ENCODE measurements at places on chromosomes 1 and 21.

- DNase-seq = no peak
Measured at GRCh38 chr1:229886636-229887035, 180.4 kb upstream of the GALNT2 start.

DNA sequence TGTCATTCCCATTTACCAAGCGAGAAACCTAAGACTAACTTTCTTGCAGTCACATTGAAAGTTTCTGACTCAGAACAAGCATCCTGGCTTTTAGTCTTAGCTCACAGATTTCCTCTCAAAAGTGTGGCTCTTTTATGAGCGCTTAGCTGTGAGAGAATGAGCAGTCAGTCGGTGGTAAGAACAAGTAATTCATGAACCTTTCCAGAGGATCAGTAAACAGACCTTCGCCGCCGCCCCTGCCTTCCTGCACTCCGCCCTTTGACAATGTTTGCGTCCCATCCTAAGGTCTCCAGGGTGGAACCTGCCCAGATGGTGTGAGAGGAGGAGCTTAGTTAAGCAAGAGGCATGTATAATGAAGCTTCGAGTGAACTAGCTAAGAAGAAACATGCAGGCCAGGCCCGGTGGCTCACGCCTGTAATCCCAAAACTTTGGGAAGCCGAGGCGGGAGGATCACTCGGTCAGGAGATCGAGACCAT is 142.4 kb downstream of the GLUL start:
- DNase-seq = no peak

GRCh38 chr1:109466452-109467300 is at the start of gene SYPL2:
TSS of gene SYPL2 (plus strand) at chr1:109466546. CDS start at chr1:109466844, 298 bp downstream.
- DNase-seq = no peak

DNA sequence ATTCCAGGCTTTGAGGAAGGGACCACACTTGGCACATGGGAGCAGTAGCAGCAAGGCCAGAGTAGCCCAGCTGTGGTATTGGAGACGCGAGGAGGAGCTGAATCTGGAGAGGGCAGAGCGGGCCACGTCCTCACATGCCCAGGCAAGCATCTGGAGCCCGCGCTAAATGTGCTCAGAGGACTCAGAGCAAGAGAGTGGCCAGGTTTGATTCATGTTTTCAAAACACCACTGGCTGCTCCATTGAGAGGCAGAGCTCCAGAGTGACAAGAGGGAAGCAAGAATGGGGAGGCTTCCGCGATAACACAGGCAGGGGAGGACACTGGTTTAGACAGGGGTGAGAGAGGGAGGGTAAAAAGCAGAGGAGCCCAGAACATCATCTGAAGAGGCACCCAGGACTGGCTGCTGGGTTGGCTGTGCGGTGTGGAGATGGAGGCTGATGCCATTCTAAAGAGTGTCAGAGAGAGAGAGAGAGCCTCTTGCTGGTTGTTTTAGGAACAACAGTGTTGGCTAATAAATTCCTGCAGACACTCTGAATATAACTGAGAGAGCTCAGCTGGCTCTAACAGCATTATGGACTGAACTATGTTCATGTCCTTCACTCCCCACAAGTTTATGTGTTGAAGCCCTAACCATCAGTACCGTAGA is 32.3 kb downstream of the RCAN1 start:
- no peak for DNase-seq

DNA sequence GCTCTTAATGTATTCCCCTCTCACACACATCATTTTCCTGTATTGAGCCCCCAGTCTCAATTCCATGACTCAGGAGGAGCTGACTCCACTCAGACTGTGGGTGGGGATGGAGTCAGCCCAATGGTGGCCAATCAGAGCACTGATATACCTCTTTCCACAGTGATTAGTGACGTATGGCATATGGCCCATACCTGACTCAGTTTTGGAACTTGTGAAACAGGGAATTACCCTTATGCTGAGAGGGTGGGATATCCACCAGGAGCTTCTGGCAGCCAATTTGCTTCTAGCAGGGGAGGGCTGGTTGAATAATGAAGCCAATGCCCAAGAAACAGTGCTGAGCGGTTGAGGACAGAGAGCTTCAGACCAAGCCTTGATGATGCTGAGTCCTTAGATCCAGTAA is 86.4 kb upstream of the SPATA6 start:
- no peak for DNase-seq

GRCh38 chr1:159869173-159869572 is 6.7 kb upstream of the VSIG8 start:
- no peak for DNase-seq

GRCh38 chr1:90133133-90133532 is 138.2 kb downstream of the ZNF326 start:
- no peak for DNase-seq
